ENCODE measurements at places on chromosomes 7 and 10.
A peak's percentile ranks its signal among the peaks of the same experiment; 100 is the strongest.

- DNase-seq, result no peak
These were observed 27.0 kb upstream of the TOMM7 start for GRCh38 chr7:22849662-22850061.

DNA sequence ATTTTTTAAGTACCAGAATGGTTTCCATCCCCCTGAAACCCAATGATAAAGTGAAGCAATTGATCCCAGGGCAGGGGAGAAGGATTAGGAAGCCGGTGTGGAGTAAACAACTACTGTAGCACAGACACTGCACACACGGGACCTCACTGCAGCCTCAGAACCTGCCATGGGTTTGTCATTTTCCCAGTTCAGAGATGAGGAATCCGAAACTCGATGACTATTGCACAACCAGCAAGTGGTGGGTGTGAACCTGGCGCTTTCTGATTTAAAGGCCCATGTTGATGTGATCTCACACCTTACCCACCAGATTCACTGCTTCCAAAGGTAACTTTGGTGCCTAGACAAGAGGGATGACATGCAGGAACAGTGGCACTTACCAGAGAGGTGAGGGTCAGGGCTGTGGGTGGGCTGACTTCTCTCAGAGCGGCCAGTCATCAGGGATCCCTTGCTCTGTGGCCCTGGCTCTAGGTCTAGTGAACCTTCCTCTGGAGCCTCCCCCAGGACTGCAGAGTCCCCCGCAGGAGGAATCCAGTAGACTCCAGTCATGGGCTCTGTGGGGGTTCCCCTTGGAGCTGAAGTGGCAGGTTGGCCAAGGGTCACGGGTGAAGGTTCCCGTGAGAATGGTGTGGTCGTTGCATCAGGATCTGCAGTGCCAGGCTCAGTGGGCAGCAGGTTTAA, 62.8 kb downstream of the PKD1L1 start:
- DNase-seq, result no peak

DNA sequence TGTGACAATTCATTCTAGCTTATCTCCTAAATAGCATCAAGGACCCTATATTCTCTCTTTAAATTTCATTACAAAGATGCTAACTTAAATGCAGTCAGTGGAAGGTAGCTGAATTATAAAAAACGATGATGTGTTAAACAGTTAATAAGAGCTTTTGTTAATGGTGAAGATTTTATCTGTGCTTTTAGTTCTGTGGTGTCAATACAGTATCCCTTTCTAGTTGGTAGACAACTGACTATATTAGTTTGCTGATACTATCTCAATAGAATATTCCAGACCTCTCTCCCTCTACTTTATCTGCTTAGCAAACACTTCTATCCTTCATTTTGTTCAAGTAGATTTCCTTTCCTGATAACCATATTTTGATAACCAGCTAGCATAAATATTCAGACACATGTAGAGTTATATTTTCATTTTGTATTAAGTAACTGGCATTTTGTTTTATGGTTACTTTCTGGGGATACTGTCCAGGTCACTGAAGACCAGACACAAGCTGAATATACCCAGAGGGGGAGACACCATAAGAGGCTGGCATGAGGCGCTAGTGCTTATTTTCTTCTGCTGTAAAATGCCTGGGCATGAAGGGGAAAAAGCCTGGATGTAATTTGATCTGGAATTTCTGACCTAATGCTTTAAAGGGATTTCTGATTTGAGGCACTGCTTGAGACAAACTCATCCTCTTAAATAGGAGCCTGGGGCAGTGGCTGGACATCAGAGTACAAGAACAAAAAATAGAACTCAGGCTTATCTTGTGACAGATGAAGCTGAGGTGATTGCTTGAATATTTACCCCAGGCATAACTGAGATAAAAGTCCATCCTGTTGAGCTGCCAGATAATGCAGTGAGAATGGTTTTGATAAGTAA, 197.5 kb downstream of the MALRD1 start:
- no peak for DNase-seq

- DNase-seq, result no peak
These were observed 1301.5 kb upstream of the SORCS1 start for GRCh38 chr10:108465871-108466641.

- no peak for DNase-seq
These were observed 66.4 kb upstream of the ATRNL1 start for GRCh38 chr10:115026746-115027140.

DNA sequence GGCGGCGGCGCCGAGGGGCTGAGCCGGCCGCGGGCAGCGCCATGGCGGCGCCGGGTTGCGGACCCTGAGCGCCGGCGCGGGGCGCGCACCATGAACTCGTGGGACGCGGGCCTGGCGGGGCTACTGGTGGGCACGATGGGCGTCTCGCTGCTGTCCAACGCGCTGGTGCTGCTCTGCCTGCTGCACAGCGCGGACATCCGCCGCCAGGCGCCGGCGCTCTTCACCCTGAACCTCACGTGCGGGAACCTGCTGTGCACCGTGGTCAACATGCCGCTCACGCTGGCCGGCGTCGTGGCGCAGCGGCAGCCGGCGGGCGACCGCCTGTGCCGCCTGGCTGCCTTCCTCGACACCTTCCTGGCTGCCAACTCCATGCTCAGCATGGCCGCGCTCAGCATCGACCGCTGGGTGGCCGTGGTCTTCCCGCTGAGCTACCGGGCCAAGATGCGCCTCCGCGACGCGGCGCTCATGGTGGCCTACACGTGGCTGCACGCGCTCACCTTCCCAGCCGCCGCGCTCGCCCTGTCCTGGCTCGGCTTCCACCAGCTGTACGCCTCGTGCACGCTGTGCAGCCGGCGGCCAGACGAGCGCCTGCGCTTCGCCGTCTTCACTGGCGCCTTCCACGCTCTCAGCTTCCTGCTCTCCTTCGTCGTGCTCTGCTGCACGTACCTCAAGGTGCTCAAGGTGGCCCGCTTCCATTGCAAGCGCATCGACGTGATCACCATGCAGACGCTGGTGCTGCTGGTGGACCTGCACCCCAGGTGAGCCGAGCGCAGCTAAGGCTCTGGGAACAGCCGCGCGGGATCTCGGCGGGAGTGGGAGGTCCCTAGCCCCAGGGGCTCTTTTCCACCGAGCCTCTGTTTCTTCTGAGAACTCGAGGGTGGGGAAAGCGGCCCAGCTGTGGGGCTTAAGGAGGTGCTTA, at the start of gene GPR26:
Gene GPR26 (plus strand): TSS at position 38 of the 919 bp plus-strand sequence. CDS start 53 bp downstream, at position 91.
- no peak for DNase-seq

DNA sequence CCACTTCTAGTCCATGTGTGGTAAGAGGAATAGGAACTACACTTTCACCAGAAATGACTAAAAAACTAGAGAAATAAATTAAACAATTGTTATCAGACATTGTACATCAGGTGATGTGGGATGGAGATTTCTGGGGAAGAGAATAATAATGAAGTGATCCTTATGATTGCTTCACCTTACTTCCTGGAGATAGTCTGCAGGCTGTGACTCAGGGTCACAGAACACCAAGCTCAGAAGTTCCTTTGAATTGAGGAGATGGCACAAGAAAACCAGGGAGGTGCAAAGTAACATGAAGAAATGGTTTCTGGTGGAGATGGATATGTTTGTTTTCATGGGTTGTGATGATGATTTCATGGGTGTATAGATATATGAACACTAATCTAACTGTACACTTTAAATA, 44.5 kb downstream of the ZWINT start:
- DNase-seq, result no peak

DNA sequence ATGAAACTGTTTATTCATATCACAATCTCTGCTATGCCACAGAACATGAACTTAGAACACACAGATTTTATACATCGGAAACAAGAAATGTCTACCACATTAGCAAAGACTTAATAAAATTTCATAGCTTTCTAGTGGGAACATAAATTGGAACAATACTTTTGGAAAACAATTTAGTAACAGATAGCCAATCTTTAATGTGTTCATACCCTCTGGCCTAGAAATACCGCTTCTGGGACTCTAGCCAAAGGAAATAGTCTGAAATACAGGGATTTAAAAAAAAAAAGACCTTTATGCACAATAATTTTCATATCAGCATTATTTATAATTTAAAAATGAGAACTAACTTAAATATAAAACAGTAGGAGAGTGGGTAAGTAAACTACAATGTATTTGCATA, 168.5 kb downstream of the PLXNA4 start:
- no peak for DNase-seq

DNA sequence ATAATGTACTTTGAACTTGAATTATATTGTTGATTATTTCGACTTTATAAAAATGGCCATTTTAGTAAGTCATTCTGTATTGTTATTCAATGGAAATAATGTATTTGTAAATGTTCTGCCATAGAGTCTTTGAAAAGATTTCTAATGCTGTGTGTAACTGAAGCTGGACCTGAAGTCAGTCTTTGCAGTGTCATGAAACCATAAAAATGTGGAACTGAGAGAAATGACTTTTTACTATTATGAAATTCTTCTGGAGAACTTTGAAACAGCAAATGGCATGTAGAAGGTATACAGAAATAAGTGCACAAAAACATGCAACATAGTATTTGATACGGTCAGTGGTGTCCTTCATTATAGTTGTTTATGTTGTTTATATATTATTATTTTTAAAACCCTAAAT, 59.7 kb upstream of the ADRA2A start:
- DNase-seq, result no peak

GRCh38 chr7:105387508-105388355, 989 bp downstream of the SRPK2 start:
- peak; percentile 23 for DNase-seq

DNA sequence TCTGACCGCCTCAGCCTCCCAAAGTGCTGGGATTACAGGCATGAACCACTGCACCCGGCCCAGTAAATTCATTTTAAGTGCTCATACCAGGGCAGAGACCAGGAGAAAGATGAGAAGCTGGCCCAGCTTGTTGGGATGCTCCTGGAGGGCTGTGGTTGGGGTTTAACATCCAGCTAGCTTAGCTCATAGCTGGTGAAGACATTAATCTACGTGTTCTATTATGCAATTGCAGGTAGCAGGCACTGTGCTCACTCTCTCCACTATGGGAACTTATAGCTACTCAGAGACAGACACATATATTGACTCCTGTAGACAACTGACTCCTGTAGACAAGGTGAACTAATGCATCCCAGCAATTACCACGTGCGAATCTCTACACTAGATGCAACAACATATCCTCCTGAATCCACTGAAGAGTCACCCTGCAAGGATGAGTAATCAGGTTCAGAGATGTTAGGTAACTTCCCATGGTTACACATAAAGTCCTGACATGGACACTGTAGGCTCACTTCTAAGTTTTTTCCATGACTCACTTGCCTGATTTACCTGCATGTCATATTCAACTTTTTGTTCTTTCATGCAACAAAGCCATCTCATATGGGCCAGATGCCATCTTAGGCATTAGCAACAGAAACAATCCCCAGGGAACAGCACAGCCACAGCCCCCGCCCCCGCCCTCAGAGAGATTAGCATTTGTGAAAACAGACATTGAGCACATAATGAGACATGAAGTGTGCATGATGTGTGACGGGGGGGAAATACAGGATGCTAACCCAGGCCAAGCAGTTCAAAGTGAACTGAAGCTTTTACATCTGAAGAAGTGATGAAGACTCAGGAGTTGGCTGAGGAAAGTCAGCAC, 37.2 kb downstream of the ERLIN1 start:
- peak; percentile 11 for DNase-seq

- no peak for DNase-seq
These were observed 46.5 kb upstream of the MSMB start for GRCh38 chr10:46092524-46093081.

DNA sequence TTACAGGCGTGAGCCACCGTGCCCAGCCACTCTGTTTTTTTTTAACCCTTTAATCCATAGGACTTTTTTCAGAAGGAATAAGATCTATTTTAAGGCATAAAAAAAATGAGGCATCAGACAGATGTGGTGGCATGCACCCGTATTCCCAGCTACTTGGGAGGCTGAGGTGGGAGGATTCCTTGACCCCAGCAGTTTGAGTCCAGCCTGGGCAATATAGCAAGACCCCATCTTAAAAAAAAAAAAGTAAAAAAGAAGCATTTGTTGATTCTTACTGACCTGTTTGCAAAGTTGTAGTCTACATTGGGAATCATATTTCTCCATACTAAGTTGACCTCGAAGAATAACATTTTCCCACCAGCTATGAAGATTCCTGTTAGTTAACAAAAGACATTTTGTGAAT, 38.6 kb downstream of the VCL start:
- no peak for DNase-seq

DNA sequence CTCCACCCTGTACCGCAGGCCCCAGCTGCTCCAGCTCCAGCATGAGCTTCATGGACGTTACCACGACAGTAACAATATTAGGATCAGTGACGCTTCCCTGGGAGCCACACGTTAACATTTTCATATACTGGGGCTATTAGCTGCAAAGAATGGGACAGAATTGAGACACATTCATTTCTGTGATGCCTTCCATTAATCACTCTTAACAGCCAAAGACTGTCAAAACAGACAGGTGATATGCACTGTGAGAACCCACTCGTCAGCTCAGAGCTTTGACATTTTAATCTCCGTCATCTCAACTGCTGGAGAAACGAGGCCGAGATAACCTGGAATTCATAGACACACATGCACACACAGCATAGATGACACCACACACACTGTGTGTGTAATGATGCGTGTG, 408.4 kb upstream of the SHH start:
- DNase-seq, result no peak

DNA sequence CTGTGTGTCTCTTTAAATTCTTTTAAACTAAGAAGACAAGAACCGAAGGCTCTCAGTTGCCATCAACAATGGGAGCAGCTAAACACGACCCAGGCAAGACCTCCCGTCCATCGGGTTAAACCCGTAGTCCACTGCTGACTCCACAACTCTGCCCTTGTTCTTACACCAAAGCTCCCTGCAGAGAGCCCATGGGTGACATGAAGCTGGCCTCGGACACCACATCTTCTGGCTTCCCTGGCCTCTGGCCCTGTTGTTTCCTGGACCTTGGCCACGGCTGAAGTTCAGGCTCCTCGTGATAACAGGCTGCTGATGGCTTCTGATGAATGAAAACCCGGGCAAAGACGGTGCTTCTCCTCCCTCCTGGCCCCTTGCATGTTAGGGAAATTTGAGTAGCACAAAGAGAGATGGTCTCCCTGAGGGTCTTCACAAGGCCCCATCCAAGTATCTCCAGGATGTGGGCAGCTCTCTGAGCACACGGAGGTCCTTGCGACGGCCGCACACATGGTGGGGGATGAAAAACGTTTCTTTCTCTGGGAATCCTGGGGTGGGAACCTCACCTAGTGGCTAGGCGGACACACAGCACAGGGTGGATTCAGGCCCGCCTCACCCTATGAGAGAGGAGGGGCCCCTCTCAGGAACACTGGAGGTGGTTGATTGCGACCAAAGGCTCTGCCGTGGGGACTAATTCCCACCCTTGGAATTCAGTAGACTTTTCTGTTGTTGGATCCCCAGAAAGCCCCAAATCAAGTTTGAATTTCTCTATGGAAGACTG, 271.1 kb downstream of the ADARB2 start:
- DNase-seq, result no peak
